ENCODE measurements at places on chromosomes 13 and 19.
A peak's percentile ranks its signal among the peaks of the same experiment; 100 is the strongest.

- no peak for DNase-seq
Measured at GRCh38 chr13:114118086-114118485, 14.3 kb downstream of the RASA3 start.

GRCh38 chr19:49155820-49156346 lies 687 bp upstream of the HRC start:
- DNase-seq, result no peak

- DNase-seq, result peak; percentile 35
Measured at GRCh38 chr13:91017031-91017668, 330.3 kb upstream of the MIR17HG start.

- DNase-seq, result no peak
Measured at GRCh38 chr13:24091080-24091479, 69.4 kb upstream of the SPATA13 start.

DNA sequence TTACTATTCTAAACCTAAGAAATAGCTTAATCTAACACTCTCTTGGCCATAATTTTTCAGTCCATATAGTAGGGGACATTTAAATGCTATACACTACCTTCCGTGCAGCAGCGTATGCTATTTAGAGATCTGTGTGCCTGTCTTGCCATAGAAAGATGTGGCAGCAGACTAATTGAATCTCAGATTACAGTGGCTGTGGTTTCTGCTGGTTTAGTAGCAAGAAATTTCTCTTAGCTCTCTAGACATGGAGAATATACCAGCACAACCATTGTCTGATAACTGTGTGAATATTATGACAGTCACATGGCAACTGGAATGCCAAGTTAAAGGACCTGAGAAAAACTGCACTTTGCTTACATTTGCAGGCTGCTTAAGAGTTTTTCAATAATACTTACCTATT lies 672.4 kb upstream of the MIR17HG start:
- no peak for DNase-seq

GRCh38 chr13:71867131-71867814 lies at the start of gene DACH1:
TSS of gene DACH1 (minus strand) at chr13:71867204.
- DNase-seq, result peak; percentile 70

GRCh38 chr13:30577401-30577852 lies 40.3 kb upstream of the USPL1 start:
- DNase-seq, result no peak

DNA sequence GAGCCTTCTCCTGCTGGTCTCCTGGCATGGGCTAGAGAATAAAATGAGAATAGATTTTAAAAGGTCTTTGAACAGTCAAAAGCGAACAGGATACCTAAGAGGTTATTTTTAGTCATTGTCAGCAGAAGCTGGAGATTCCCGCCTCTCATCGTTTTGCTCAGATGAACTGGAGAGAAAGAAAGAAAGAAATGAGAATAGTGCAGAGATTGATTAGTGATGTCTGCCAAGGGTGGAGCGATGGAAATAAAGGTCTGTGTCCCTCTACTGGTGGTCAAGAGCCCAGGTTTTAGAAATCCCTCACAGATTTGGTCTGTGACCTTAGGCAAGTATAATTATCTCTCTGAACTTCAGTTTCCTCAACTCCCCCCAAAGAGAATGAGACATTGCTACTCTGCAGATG lies 5.3 kb downstream of the NCAN start:
- peak; percentile 46 for DNase-seq

- no peak for DNase-seq
Measured at GRCh38 chr13:31073859-31074718, 87.6 kb downstream of the HSPH1 start.

GRCh38 chr13:27201661-27202060 lies 30.1 kb upstream of the USP12 start:
- DNase-seq, result no peak

- no peak for DNase-seq
Measured at GRCh38 chr13:60164234-60164889, 634 bp upstream of the DIAPH3 start.

DNA sequence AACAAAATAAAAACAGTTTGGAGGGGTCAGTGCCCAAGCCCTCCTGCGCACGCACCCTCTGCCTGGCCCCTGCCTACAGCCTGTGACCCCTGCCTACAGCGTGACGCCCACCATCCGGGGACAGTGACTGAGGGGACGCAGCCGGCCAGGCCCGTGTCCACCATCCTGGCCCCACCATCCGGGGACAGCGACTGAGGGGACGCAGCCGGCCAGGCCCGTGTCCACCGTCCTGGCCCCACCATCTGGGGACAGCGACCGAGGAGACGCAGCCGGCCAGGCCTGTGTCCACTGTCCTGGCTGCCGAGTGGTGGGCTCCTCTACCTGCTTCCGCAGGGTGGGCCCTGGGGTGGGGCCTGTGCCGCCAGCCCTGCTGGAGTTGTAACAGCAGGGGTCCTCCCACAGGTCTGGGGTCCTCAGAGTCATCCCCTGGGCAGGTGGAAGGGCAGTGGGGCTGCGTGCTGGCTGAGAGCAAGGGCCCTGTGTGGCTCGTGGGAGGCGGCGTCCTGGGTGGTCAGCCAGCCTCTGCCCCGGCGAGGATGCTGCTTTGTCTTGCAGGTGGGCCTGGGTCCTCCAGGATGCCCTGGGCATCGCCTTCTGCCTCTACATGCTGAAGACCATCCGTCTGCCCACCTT lies 14.3 kb downstream of the SPPL2B start:
- no peak for DNase-seq

- no peak for DNase-seq
Measured at GRCh38 chr19:55581823-55582223, 1.2 kb upstream of the ZNF579 start.

DNA sequence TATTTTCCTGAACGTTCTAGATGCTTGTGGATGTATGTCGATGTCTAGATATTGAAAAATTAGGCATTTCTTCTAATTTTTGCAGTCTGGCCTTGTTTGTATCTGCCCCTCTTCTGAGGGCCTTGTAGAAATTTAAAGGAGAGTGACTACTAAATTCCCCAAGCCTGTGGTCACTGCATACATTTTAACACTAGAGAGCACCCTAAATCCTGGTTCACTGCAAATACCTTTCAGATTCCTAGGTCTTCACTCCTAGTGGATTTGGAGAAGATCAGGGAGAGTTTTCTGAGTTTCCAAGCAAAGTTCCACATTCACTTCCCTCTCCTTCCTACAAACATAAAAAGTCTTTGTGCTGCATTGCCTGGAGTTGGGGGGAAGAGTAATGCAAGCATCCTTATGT lies 1272.5 kb downstream of the OLFM4 start:
- DNase-seq, result no peak

GRCh38 chr13:26707122-26708006 lies 53.2 kb downstream of the GPR12 start:
- DNase-seq, result peak; percentile 72

DNA sequence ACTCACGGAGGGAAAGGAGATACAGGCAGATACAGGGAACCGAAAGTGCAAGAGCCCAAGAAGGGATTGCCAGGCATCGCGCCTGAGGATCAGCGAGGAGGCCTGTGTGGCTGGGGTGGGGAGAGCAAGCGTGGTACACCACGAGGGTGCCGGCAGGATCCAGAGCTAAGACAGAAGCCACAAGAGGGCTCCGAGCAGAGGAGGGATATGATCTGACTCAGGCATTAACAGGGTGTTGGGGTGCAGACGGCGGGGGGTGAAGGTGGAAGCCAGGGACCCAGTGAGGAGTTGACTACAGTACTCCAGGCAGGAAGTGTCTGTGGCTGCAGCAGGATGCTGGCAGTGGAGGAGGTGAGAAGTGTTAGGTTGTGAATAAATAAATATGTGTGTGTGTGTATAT lies 5.4 kb upstream of the PPP1R37 start:
- DNase-seq, result no peak

DNA sequence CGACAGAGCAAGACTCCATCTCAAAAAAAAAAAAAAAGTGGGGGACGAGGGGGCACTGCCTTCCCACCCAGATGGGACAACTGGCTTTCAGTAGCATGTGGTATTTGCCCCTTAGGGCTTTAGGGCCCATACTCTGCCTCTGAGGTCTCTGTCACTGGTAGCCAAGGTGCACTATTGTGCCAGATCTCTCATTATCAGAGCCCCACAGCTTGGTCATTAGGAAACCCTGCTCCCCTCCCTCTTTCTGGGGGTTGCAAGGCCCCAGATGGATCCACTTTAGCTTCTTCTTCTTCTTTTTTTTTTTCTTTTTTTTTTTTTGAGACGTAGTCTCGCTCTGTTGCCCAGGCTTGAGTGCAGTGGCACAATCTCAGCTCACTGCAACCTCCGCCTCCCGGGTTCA lies 11.2 kb upstream of the ZNF358 start:
- no peak for DNase-seq

DNA sequence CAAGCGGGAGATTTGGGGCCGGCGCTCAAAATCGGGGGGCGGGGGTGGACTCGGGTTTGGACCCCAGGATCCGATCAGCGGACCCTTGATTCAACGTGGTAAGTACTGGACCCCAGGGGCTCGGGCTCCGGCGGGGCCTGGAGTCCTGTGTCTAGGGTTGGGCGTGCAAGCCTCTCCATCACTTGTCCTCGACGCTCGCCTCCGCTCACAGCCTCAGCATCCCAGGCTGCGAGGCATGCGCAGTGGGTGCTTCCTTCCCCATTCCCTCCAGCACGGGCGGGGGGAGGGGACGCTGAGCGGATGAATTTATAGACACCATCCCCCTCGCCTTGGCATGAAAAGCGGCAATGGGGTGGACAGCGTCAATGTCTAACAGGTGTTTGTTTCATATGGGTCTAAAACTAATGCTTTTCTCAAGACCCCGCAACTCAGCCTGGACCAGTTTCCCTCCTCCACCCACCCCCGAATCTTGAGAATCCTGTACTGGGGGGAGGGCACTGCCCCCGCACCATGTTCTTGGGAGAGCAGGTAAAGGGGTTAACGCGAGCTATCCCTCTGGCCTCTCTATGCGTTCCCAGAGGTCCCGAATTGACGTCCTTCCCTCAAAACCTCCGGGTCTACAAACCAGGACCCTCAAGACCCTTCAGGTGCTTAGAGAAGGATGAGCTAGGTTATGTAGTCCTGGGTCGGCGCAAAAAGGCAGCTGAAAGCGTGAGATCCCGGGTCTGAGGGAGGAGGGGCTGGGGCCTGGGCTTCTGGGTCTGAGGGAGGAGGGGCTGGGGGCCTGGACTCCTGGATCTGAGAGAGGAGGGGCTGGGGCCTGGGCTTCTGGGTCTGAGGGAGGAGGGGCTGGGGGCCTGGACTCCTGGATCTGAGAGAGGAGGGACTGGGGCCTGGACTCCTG lies 579 bp downstream of the CPT1C start:
- DNase-seq, result peak; percentile 70

DNA sequence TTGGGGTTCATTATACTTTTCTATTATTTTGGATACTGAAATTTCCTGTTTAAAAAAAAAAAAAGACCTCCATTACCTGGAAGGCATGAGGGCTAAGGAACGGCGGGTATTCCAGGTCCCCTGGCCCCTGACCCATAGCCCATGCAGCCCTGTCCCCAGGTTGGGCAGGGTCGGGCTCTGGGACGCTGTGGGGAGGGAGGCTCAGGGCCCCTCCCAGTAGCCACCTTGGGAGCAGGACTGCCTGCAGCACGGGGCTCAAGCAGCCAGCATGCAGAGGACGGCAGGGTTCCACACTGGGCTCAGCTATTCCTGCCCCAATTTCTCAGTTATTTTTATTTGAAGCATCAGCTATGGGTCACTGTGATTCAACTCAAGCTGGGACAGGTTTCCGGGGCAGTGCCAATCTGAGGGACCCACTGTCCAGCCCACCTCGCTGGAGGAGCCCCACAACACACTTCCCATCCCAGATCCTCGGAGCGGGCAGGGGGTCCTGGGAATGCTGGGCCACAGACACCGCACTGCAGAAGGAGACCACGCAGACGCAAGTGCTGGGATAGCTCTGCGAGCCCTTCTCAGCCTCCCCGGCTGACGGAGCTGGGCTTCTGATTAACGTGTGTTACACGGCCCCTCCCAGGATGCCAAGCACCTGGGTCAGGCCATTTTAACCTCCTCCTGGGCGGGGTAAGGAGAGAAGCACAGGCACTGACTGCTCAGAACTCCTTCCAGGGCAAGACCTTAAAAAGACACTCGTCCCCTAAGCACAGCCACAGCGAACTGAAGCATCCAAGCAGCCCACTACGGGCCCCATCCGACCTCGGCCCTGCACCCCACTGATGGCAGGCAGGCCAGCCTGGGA lies 60.1 kb downstream of the PEPD start:
- DNase-seq, result no peak

DNA sequence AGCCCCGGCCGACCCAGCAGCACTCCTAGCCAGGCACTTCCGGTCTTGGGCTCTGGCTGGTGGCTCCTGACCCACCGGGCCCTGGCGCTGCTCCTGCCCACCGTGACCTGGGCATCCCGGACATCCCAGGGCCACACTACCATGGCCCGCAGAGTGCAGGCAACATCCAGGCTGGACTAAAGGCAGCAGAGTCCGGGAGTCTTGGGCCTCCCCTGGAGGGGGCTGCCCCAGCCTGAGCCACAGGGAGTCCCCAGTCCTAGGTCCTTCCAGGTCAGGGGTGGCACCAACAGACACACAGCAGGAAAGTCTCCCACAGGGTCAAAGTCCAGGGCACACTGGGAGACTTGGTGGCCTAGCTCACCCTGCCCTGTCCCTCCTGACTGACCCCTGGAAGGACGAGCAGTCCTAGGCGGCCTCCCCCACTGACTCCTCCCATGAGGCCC lies 10.8 kb downstream of the LSM4 start:
- no peak for DNase-seq

All from dermis blood vessel endothelial cell (primary cell).